Activated effector memory CD4-positive, alpha-beta T cell treated with anti-CD3 and anti-CD28 coated beads, Interleukin-2, amount 50 U/mL, for 16 hours (primary cell): ENCODE measurements at places on chromosomes 6 and 20.

GRCh38 chr20:35174458-35175216, 2.8 kb downstream of the PROCR start:
- DNase-seq: no peak

- no peak for DNase-seq
Measured at GRCh38 chr20:10453241-10453640, 18.1 kb downstream of the SLX4IP start.

DNA sequence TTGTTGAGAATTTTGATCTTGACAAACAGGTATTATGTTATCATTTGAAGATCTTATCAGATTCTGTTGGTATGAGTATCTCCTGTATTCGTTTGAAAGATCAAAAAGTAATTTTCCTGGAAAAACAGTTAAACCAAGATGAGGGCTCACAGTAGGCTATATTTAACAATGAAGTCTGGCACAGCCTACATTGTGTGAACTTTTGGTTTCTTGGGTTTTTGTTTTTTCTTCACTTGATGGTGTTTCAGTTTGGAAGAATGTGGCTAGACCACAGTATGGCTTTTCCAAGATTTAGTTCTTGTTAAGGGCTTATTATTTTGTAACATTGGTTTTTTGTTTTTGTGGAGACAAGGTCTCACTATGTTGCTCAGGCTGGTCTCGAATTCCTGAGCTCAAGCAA, 306.4 kb downstream of the CDKAL1 start:
- DNase-seq: no peak

DNA sequence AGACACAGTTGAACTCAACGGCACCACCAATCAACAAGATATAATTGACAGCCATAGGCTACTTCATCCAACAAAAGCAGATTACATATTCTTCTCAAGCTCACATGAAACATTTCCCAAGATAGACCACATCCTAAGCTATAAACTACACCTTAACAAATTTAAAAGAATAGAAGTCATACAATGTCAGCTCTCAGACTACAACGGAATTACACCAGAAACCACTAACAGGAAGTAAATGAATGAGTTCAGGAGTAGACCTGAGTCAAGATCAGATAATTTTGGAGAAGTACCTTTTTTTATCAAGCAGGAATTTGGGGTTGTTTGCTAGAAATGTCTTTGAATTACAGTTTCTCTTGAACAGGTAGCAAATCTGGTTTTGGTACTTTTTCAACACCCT, 237.8 kb downstream of the TBX18 start:
- DNase-seq: no peak

GRCh38 chr6:116218172-116218633, 35.7 kb downstream of the TSPYL4 start:
- DNase-seq: no peak

GRCh38 chr20:50248104-50248641, 57.5 kb downstream of the CEBPB start:
- no peak for DNase-seq

GRCh38 chr6:33324125-33324524, 6.6 kb upstream of the ZBTB22 start:
- no peak for DNase-seq
